Muscle of leg (tissue), 16 donors: ENCODE measurements at places on chromosomes 7 and 10.

DNA sequence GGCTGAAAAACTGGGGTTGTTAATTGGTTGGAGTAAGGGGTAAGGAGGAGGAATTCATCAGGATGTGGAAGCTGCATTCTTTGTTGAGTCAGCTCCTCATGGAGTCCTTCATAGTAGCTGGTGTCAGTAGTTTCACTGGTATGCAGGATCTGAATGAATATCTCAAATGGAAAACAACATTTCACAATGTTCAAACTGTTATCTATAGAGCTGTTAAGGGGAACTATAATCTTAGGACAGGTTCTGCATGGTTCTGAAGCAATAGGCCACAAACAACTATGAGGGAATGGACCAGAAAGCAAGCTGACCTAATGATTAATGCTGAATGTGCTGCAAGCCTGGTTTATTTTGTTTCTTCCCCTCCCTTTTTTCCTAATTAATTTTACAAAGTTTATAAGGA is 225.8 kb downstream of the IPMK start:
- DNase-seq, result no peak

DNA sequence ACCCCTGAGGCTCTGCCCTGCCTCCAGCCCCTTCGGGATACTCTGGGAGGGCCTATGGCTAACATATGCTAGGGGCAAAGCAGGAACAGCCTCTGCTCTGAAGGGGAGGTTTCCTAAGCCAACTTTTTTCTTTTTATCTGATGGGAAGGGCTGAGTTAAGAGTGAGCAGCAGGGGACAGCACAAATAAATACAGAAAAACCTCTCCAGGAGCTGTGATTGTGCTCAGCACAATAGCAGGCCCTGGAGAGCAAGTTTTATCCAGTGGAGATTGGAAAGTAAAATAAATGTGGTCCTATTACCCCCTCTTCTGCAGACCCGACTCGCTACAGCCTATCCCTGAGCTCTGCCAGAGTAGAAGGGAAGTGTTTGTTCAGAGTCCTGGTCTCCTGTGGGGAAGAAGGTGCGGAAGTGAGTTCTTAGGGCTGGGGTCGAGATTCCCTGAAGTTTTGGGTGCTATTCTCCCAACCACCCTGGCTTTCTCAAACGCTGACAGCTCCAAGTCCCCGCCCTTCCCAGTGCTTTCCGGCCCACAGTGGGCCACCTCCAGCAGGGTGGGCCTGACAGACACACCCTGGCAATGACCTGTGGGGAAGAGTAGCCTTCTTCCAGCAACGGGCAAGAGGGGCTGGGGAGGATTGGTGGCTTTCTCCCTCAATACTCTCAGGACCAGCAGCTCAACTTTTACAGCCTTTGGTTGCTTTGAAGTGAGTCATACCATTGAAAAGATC is 23.0 kb upstream of the AFAP1L2 start:
- DNase-seq, result peak; percentile 45

DNA sequence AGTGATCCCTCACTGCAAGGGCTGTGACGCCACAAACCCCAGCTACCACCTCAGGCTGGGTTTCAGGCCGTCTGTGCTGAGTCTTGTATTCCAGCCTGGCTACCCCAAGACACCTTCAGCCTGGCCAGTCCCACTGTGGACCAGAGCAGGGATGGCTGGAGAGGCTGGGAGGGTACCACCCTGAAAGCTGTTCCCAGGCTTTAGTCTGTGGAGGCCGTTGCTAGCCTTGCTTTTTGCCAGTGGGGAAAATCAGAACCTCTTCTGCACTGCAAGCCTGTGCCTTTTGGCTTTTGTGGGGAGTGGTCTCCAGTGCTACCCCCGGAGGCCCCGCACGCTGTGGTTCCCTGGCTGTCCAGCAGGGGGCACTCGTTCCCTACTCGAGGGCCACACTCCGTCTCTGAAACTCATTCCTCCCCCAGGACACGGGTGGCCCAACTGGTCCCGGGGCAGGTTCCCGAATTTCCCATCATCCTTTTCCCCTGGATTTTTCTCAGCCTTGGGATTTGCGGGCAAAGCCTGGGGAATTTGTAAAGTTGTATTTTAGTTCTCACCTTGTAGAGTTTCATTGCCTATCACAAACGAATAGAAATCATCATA is 128.4 kb upstream of the BTBD16 start:
- peak; percentile 41 for DNase-seq

- no peak for DNase-seq
Measured at GRCh38 chr10:110416776-110417711, 80.7 kb upstream of the DUSP5 start.

GRCh38 chr7:25858200-25858524 is 293.8 kb upstream of the NFE2L3 start:
- DNase-seq, result no peak

DNA sequence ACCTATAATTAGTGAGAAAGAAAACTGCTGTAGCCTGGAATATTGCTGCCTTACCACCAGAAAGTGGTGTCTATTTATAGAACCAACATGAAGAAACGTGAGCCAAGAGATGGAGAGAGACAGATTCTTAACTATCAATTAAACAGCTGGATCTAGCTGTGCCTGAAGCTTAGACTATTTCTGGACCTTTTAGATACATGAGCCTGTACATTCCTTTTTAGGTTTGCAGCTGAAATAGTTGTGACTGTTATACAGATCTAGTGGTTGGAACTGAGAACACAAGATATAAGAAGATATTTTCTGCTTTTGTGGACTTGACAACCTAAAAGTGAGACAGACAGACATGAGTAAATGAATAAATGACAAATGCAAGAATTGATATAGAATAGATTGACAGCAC is 73.4 kb downstream of the CDK14 start:
- DNase-seq, result no peak

DNA sequence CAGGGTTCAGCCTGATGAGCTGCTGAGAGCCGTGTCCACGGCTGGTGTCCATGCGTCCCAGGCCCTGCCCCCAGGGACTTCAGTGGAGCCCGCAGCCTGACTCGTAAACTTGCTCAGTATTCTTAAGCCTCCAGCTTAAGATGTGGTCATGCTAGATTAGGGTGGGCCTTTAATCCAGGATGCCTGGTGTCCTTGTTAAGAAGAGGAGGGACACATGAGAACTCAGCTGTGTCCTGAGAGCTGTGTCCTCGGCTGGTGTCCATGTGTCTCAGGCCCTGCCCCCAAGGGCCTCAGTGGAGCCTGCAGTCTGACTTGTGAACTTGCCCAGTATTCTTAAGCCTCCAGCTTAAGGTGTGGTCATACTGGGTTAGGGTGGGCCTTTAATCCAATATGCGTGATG is 23.0 kb downstream of the DOCK1 start:
- peak; percentile 25 for DNase-seq

GRCh38 chr7:108196004-108196403 is 65.8 kb upstream of the LAMB4 start:
- DNase-seq, result no peak

DNA sequence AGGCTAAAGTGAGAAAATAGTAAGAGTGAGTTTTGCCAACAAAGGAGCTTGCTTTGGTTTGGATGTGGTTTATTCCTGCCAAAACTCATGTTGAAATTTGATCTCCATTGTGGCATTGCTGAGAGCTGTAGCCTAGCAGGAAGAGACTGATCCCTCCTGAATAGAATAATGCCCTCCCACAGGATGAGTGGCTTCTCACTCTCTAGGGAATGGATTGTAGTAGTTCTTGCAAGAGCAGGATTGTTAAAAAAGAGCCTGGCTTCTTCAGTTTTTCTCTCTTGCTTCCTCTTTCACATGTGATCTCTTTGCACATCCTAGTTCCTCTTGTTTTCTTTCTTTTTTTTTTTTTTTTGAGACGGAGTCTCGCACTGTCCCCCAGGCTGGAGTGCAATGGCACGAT is 34.4 kb downstream of the ASAH2 start:
- DNase-seq, result peak; percentile 13

- no peak for DNase-seq
Measured at GRCh38 chr7:96995406-96996110, 9.8 kb upstream of the DLX6 start.
